ENCODE measurements at places on chromosomes 13 and 19.

- no peak for DNase-seq
Measured at GRCh38 chr13:114067381-114067885, 65.0 kb downstream of the RASA3 start.

GRCh38 chr13:21964686-21965085, 293.8 kb downstream of the FGF9 start:
- DNase-seq, result no peak

- no peak for DNase-seq
Measured at GRCh38 chr19:18089726-18090125, 3.0 kb upstream of the IL12RB1 start.

GRCh38 chr13:82898586-82898985, 983.7 kb downstream of the SLITRK1 start:
- no peak for DNase-seq

- peak; percentile 59 for DNase-seq
Measured at GRCh38 chr19:11814700-11815035, 595 bp downstream of the ZNF440 start.

DNA sequence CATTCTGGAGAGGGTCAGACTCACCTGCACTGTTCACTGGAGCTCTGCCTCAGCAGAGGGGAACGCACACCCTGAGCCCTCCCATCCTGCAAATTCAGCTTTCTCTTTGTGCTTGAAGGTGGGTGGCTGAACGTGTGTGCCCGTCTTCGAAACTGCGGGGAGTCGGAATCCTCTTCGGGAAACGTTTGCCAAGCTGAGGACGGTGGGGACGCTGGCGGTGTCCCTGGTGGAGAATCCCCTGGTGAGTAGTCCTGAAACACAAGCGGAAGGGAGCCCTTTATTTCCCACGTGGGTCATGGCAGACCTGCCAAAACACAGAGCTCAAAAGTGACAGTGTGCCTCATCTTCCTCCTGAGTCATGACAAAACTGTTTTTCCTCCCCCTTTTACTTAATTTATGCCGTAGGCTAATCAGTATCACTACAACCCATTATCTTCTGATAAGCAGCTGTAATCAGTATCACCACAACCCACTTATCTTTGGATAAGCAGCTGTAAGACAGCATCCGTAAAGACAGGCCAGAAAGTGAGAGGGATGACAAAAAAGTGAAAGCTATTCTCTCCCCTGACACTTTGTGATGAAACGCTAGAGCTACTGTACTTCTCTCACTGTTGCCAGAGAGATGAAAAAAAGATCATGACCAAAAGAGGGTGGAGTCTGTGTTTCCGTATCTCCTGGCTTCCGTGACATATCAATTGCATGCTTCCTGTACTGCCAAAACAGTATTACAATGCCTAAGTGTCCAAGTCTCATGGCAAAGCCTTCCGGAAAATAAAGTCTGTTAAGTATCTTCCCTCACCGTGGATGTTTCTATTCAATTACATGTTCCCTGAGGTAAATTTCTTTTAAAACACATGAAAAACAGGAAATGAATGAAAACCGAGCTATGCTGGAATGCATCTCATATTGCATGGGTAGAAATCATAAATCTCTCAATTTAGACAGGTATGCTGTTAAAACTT, 155.5 kb downstream of the TBC1D4 start:
- no peak for DNase-seq

GRCh38 chr13:93270769-93271742, 44.4 kb downstream of the GPC6 start:
- peak; percentile 36 for DNase-seq
